ENCODE measurements at places on chromosomes 7 and 10.

- no peak for DNase-seq
Measured at GRCh38 chr7:65910237-65910636, 37.4 kb downstream of the VKORC1L1 start.

GRCh38 chr10:101303087-101303703 is 50.8 kb upstream of the BTRC start:
- DNase-seq: no peak

GRCh38 chr7:116840256-116840655 is 22.1 kb upstream of the CAPZA2 start:
- DNase-seq: no peak

- no peak for DNase-seq
Measured at GRCh38 chr10:98560565-98560964, 113.8 kb upstream of the HPS1 start.

- no peak for DNase-seq
Measured at GRCh38 chr10:116671274-116671926, 50.6 kb downstream of the PNLIPRP2 start.

- DNase-seq: no peak
Measured at GRCh38 chr10:37734971-37735370, 122.4 kb downstream of the ZNF248 start.

DNA sequence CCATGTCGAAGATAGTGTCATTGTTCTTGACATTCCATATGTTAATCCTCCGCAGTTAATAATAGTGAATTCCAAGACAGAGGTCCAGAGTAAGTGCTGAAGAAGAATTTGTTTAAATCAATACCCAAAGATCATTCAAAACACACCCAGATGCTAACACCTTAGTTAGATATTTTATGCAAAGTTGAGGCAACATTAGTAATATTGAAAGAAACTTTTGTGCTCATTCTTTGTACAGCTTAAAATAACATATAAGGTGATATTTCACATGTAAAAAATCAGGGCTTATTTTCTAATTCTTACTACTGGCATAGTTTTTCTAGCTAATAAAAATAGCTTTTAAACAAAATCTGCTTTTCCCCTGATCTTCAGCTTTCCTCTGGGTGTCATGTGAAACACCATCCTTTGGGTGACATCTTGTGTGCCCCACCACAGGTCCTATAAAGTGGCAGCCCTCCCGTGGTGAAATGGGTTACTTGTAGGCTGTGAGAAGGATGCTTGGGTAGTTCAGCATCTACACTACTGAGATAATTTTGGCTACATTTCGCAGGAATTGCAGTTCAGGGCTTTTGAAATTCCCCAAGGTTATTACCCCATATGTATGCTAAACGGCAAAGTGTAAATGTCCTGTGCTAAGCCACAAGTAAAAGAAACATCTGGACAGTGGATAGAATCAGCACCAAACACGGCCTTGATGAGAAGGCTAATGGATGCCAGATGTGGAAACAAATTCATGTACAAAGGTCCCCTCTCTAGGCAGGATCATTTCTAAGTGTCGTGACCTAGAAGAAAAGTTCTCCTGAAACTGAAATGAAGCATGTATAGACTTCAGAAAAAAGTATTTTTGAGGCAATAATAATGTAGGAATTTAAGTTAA is 105.4 kb downstream of the GRM3 start:
- no peak for DNase-seq

GRCh38 chr7:98075801-98076200 is 30.9 kb upstream of the LMTK2 start:
- DNase-seq: no peak

DNA sequence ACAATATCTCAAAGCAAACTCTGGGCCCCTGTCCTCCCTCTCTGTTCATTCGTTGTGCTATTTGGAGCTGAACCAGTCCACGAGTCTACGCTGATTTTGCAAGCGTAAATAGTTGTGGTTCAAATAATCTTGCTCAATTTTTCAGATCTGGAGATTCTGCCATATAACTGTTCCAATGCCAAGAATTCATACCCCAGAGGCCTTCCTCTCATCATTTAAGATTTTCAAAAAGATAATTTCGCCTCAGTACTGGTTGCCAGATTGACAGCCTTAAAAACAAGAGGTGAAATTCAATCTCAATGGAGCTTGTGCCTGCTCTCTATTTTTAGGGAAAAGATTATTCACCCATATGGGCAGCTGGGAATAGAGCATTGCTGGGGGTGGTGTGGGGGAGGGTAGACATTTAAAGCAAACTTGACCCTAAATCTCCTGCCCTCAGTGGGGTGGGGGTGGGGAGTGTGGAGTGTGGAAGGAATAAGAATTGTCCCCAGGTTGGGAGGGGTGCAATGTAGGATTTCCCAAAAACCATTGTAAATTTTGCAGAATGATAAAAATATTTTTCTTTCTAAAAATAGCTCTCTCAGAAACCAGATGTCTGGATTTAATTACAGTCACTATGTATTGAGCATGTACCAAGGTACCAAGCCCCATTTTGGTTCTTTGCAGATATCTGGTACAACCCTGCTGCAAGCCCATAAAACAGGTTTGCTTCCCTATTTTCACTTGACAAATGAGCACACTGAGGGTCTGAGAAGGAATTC is 104.7 kb upstream of the EEPD1 start:
- DNase-seq: no peak
